Pericardium fibroblast (primary cell): ENCODE measurements at places on chromosomes 16 and 17. TPM values are rescaled to one million over a fixed set of nuclear protein-coding genes. Genes with fewer than 3 reads are reported as not detected.

KRTAP2-3 gene
- not detected in 2 replicates for total RNA-seq

DPEP2 gene
- not detected in 2 replicates for total RNA-seq

TBC1D3G gene
- total RNA-seq: under 0.01 TPM in 1 of 2 replicates, not detected in the other

KRTAP1-5 gene
- not detected in 2 replicates for total RNA-seq

CDYL2 gene
- total RNA-seq: 2.1 and 2.9 TPM in 2 replicates

PIMREG gene
- total RNA-seq: 0.82 and 3.3 TPM in 2 replicates

SLC38A8 gene
- not detected in 2 replicates for total RNA-seq

GNG13 gene
- not detected in 2 replicates for total RNA-seq

NOS2 gene
- 0.68 TPM in 1 of 2 replicates, not detected in the other for total RNA-seq

CDH16 gene
- not detected in 2 replicates for total RNA-seq

ATP2C2 gene
- total RNA-seq: not detected in 2 replicates

SLC52A1 gene
- total RNA-seq: not detected in 2 replicates

NPIPB13 gene
- total RNA-seq: 0.26 and 1.9 TPM in 2 replicates

SYT17 gene
- total RNA-seq: 1.2 and 1.4 TPM in 2 replicates

BAHCC1 gene
- total RNA-seq: 7.0 and 18.8 TPM in 2 replicates

SUPT4H1 gene
- 26.6 and 39.6 TPM in 2 replicates for total RNA-seq

MYH8 gene
- 4.1 TPM in 1 of 2 replicates, not detected in the other for total RNA-seq

ITGAL gene
- total RNA-seq: not detected in 2 replicates

ACBD4 gene
- 4.9 and 6.5 TPM in 2 replicates for total RNA-seq

MLLT6 gene
- 17.0 and 28.3 TPM in 2 replicates for total RNA-seq

ASGR2 gene
- not detected in 2 replicates for total RNA-seq

TP53TG3B gene
- not detected in 2 replicates for total RNA-seq

RAC3 gene
- total RNA-seq: 17.4 and 21.6 TPM in 2 replicates

NXN gene
- 38.9 and 43.9 TPM in 2 replicates for total RNA-seq

PPY gene
- not detected in 2 replicates for total RNA-seq

TBKBP1 gene
- total RNA-seq: 13.6 and 16.9 TPM in 2 replicates

KRTAP9-4 gene
- not detected in 2 replicates for total RNA-seq

LLGL2 gene
- total RNA-seq: 0.09 and 1.5 TPM in 2 replicates

HS3ST3A1 gene
- 3.9 and 20.0 TPM in 2 replicates for total RNA-seq

KRTAP4-3 gene
- not detected in 2 replicates for total RNA-seq

KRT16 gene
- total RNA-seq: 0.17 TPM in 1 of 2 replicates, not detected in the other

ZNF830 gene
- 6.7 and 7.3 TPM in 2 replicates for total RNA-seq

SCARF1 gene
- under 0.01 and 2.1 TPM in 2 replicates for total RNA-seq

CES2 gene
- 23.2 and 30.4 TPM in 2 replicates for total RNA-seq

FN3K gene
- 0.12 and 0.17 TPM in 2 replicates for total RNA-seq

DHRS7C gene
- not detected in 2 replicates for total RNA-seq

MRM1 gene
- 2.5 and 2.7 TPM in 2 replicates for total RNA-seq

CDRT15L2 gene
- total RNA-seq: not detected in 2 replicates

CDH1 gene
- not detected in 2 replicates for total RNA-seq

ACAP1 gene
- 0.34 TPM in 1 of 2 replicates, not detected in the other for total RNA-seq

SYCE1L gene
- total RNA-seq: 8.2 TPM in 1 of 2 replicates, not detected in the other

TBC1D3I gene
- total RNA-seq: not detected in 2 replicates

BRCA1 gene
- 1.2 and 8.7 TPM in 2 replicates for total RNA-seq

ZG16 gene
- not detected in 2 replicates for total RNA-seq

CAVIN1 gene
- total RNA-seq: 510 and 922 TPM in 2 replicates

LRRC46 gene
- 0.60 TPM in 1 of 2 replicates, not detected in the other for total RNA-seq

CIBAR2 gene
- not detected in 2 replicates for total RNA-seq

VASN gene
- total RNA-seq: 214 and 253 TPM in 2 replicates

DNAI2 gene
- total RNA-seq: not detected in 2 replicates

PLA2G10 gene
- total RNA-seq: not detected in 2 replicates

FOXC2 gene
- 1.7 and 6.3 TPM in 2 replicates for total RNA-seq

ANKRD40CL gene
- not detected in 2 replicates for total RNA-seq

MGAT5B gene
- total RNA-seq: 1.4 and 2.7 TPM in 2 replicates

TMEM220 gene
- 1.5 and 5.1 TPM in 2 replicates for total RNA-seq

TSEN54 gene
- 21.1 and 28.2 TPM in 2 replicates for total RNA-seq

CHST6 gene
- 0.43 and 0.70 TPM in 2 replicates for total RNA-seq

PIP4K2B gene
- 45.4 and 54.4 TPM in 2 replicates for total RNA-seq

LRRC75A gene
- 0.94 and 3.3 TPM in 2 replicates for total RNA-seq

CCDC102A gene
- total RNA-seq: 31.6 and 39.9 TPM in 2 replicates
